Spleen (tissue), 13 donors: ENCODE measurements at places on chromosomes 3 and 15. TPM values are rescaled to one million over a fixed set of nuclear protein-coding genes. Genes with fewer than 3 reads are reported as not detected.

The EIF5A2 gene
- total RNA-seq = 2.0 TPM

The DAZL gene
- total RNA-seq = not detected

The SLC24A5 gene
- not detected for total RNA-seq

The EFHB gene
- total RNA-seq = not detected

The ZNF860 gene
- 4.5 TPM for total RNA-seq
